ENCODE measurements at places on chromosomes 12 and 14. TPM values are rescaled to one million over a fixed set of nuclear protein-coding genes. Genes with fewer than 3 reads are reported as not detected.

DNA sequence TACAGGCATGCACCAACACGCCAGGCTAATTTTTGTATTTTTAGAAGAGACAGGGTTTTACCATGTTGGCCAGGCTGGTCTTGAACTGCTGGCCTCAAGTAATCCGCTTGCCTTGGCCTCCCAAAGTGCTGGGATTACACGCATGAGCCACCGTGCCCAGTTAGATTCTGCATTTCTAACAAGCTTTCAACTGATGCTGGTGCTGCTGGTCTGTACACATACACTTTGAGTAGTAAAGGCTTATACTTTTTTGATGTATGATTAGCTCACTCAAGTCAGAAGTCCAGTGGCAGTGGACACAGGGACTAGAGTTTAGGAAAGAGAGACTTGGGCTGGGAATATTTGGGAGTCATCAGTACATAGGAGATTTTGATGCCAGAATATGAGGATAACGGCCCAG lies 2.2 kb upstream of the TBC1D15 start:
- no peak for DNase-seq

GRCh38 chr12:120814903-120815429 lies 89.2 kb downstream of the SPPL3 start:
- DNase-seq: no peak

- DNase-seq: no peak
Observed at GRCh38 chr14:37985826-37986470, 221.8 kb upstream of the SSTR1 start.

Gene TMEM119
- total RNA-seq: 28.8 TPM

DNA sequence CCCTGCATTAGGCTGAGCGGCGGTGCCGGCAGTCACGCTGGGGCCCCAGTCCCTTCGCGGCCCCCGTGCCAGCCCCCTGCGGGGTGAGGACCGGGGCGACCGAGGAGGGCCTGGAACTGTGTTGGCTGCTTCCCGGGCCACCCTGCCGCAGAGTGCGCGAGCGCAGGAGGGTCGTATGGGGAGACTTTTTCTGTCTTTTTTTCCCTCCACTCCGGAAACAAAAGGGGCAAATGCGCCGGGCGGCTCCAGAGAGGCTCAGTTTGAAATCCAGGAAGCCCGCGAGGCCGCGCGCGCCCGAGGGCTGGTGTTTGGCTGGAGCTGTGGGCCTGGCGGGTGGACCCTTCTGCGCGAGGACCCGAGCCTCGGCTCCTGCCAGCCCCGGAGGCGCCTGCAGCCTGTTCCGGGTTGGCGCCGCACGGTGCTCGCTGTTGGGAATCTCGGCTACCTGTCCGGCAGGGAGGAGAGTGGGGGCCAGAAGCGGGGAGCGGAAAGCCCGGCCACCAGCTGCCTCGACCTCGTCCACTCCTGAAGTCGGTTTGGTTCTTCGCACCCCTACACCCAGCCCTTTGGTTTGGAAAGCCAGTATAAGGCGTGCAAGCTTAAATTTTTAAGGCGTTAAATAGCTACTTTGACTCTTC lies 638 bp downstream of the PLEKHG3 start:
- no peak for DNase-seq

DNA sequence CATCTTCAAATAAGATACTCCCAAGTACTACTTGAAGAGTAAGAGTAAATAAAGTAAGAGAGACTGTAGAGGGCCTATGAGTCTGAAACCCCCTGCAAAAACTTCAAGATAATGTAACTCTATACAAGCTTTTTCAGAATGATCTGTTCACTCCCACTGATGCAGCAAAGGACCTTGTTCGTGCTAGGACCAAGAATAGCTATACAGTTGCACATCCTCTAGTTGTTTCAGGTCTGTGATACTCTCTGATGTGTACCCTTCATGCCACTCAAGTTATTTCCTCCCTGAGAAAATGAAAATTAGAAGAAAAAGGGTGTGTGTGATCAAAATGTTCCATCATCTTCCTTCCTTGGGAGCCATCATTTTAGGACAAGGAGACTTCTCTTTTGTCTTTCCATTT lies 204.4 kb downstream of the ALX1 start:
- DNase-seq: no peak

Gene PTPRR
- total RNA-seq: 0.24 TPM

DNA sequence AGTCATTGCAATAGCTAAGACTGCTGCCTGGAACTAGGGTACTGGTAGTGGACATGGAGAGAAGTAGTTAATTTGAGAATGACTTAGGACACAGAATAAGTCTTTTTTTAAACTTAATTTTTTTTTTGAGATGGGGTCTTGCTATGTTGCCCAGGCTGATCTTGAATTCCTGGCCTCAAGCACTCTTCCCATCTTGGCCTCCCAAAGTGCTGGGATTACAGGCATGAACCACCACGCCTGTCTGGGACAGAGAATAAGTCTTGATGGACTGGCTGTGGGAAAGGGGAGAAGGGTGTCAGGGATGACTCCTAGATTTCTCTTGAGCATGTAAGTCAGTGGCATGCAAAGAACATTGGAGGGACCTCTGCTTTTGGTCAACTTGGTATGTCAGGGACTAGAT lies 42.9 kb downstream of the LIN52 start:
- DNase-seq: no peak

Gene ADCY4
- 144 TPM for total RNA-seq

DNA sequence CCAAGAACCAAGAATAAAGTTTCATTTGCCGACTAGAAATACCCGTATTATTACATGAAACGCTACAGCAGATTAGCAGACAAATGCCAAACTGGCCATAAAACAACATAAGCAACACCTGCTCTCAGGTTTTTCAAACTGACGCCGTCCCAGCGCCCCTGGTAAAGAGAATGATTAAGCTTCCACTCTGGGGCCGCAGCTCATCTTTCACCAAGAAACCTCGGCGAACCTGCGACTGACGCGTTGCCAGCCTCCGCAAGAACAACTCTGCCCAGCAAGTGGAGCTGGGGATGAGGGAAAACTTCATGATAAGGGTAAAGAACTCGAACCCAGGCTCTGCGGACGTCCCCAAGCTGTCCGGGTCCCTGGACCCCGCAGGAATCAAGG lies 530 bp downstream of the ARL1 start:
- DNase-seq: no peak

Gene HOXC6
- total RNA-seq: 0.82 TPM

- no peak for DNase-seq
Observed at GRCh38 chr14:101992708-101993107, 28.3 kb downstream of the DYNC1H1 start.

- DNase-seq: no peak
Observed at GRCh38 chr12:93563807-93564538, 8.5 kb upstream of the SOCS2 start.

- DNase-seq: no peak
Observed at GRCh38 chr12:7269273-7269672, 34.6 kb upstream of the ACSM4 start.

Gene BDKRB1
- total RNA-seq: 11.8 TPM

- no peak for DNase-seq
Observed at GRCh38 chr12:27163048-27163715, 80.8 kb upstream of the C12orf71 start.

Data from omental fat pad (tissue), 4 donors.